Lower leg skin (tissue), 4 donors: ENCODE measurements at places on chromosomes 11 and 22. TPM values are rescaled to one million over a fixed set of nuclear protein-coding genes. Genes with fewer than 3 reads are reported as not detected.
A peak's percentile ranks its signal among the peaks of the same experiment; 100 is the strongest.

DNA sequence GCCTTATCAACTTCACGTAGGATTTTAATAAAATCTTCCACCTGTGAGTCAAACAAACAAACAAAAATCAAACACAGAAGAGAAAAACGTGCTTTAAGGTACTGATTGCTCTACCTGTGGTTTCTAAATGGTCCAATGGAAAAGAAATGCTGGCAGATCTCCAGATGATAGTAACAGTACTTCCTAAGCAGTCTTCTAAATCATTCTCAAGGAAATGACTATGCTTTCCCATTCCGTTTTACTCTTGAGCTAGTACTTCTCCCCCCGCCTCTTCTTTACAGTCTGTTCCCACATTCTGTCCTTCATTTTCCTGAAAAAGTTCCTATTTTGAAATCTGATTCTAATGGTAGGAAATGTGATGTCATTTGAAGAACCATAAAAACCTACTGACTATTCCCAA lies 25.4 kb downstream of the SAAL1 start:
- no peak for DNase-seq

GRCh38 chr11:120511820-120512738 lies 531 bp downstream of the GRIK4 start:
- no peak for DNase-seq

GRCh38 chr22:42366806-42367581 lies 65.2 kb downstream of the NFAM1 start:
- peak; percentile 90 for DNase-seq

GRCh38 chr11:31240340-31240904 lies 129.1 kb downstream of the DCDC1 start:
- no peak for DNase-seq

DNA sequence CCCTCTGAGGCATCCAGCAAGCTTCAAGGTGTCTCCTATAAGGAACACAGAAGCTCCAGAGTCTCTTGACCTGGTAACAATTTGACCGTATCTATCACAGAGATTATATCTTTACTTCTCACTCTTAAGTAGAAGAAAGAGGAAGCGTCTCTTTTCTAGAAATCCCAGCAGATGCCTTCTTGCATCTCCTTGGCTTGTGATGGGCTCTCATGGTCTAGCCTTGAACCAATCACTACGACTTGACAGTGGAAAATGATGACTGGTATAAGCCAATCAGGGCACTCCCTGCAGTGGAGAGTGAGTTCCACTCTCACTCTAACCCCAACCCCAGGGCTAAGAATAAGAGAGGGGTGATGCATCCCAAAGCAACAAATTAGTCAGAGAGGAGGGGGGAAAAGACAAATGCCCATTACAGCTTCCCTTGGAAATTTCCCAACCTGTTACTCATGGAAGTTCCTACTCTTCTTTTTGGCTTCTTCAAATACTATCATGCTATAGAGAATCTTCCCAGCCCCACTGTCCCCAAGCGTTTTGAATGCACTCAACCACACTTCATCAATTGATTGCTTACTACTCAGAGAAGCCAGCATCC lies 293.5 kb downstream of the MN1 start:
- no peak for DNase-seq

DNA sequence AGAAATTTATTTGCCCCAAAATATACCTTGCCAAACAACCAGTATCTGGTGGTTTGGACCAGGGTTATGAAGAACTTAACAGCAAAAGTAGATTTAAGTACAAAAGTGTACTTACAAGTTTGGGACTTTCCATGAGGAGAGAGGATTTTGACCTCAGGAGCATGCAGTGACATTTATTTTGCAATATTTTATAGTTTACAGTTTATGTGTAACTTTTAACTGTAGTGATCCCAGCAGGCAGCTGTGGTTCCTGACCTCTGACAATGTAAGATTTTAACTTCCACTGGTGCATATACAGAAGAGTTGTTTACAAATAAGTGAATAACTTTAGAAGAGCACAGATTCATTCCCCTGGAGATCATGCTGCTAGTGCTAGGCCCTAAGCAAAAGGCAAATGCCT lies 6.7 kb downstream of the OR8D1 start:
- DNase-seq, result no peak

GRCh38 chr11:95584589-95584988 lies 205.0 kb downstream of the FAM76B start:
- DNase-seq, result no peak

- DNase-seq, result no peak
Measured at GRCh38 chr11:132300283-132300682, 929.9 kb downstream of the NTM start.

- no peak for DNase-seq
Measured at GRCh38 chr22:36773935-36774334, 2.0 kb downstream of the IFT27 start.

DNA sequence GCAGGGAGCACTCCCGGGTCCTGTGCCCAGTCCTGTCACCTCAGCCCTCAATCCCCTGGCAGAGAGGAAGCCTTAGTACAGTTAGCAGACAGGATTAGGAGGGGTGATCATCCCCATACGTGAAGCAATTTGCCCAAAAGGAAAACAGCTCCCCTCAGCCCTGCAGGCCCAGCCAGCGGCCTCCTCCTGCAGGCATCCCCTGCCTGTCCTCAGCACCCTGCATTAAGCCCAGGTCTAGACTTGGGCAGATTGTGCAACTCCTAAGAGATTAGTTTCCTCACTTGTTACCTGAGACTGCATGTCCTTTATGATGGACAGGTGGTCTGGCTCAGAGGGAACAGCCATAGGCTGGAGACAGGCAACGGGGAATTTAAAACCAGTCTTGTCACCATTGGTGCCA lies 95.5 kb upstream of the TMEM45B start:
- DNase-seq, result peak; percentile 78

DNA sequence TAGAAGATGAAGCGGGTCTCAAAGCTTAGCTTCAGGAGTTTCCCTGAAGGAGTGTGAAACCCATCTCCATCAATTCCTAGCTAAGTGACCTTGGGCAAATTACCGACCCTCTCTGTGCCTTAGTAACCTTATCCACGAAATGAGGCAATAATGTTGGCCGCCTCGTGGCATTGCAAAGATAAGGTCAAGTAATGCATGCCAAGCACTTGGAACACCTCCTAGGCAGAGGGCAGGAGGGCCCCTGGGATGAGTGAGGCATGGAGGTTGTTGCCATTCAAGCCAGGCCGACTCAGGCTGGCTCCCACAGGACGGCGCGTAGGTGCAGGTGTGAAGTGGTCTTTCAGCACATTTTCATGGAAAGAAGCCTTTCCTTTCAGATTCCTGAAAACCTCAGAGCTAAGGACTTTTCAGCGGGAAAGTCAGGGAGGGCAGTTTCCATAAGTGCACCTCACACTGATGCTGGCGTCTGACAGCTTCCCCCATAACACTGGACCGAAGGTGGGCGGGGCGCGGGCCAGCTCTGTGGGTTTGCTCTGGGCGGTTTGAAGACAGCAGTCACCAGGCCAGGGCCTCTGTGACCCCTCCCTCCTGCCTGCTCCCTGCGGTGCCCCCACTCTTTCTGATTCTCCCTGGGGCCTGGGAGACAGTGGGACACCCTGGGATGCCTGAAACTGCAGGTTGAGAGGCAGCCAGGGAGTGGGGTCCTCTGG lies 25.2 kb downstream of the RPS6KA4 start:
- DNase-seq, result no peak

DNA sequence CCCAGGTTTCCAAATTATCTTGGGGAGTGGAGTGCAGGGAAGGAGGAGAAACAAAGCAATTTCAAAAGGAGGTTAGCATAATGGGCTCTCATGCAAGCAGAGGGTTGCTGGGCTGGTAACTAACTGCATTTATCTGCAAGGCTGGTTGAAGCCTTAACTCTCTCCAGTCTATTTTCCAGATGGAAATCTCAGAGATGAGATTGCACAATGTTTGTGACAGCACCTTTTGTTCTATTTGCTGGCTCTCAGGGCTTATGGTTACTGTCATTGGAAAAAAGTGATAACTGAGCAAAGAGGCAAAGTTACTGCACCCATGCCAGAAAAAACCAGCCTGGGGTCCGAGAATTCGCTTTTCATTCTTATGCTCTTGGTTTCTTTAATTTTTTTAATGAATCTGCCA lies 33.2 kb downstream of the ABCC8 start:
- DNase-seq, result no peak

- DNase-seq, result no peak
Measured at GRCh38 chr22:39325392-39325932, 6.0 kb upstream of the RPL3 start.

GRCh38 chr11:102322560-102322959 lies 5.3 kb downstream of the BIRC3 start:
- DNase-seq, result no peak

DNA sequence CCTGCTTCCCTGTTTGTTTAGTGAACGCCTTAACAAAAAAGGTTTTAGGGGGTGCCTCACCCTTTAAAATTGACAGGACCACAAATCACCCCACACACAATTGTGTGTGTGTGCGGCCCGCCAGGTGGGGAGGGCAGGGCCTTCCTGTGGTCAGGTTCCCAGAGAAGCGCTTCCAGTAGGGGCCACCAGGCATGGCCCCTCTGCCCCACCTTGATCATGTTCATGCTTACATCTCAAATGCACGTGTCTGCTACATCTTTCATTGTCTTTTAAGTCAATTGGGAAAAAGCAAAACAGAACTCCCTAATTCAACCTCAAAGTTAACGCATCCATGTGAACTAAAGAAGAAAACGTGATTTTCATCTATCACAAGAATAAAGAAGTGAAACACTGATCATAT lies 1335.3 kb downstream of the TBC1D22A start:
- no peak for DNase-seq

The CRYBB1 gene
- total RNA-seq, result not detected
